ENCODE measurements at places on chromosomes 16 and 17.
A peak's percentile ranks its signal among the peaks of the same experiment; 100 is the strongest.

GRCh38 chr17:17841601-17842025 lies 4.8 kb upstream of the SREBF1 start:
- no peak for DNase-seq

- no peak for DNase-seq
Observed at GRCh38 chr17:17985555-17985954, 12.9 kb downstream of the DRC3 start.

DNA sequence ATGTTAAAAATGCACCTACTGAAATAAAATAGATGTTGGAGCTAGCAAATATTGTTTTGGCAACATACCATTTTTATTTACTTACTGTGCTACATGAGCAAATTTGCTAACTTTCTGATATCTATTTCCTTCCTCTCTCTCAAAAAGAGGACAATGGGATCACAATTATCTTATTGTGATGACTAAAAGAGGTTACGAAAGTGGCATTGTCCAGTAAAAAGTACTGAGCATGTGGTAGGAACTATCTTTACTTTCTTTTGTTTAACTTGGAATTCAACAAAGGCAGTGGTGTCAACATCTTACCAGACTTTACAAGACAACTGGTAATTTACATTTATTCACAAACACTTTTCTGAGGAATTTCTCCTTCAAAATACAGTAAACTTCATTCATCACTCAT lies 1542.6 kb upstream of the CDH8 start:
- no peak for DNase-seq

GRCh38 chr16:73404001-73404400 lies 356.1 kb upstream of the ZFHX3 start:
- no peak for DNase-seq

- DNase-seq = no peak
Observed at GRCh38 chr17:20935740-20936139, 107.1 kb downstream of the USP22 start.

GRCh38 chr16:69483611-69484010 lies 59.2 kb downstream of the CYB5B start:
- DNase-seq = no peak

GRCh38 chr16:11674818-11675560 lies 6.7 kb downstream of the SNN start:
- no peak for DNase-seq

GRCh38 chr17:81027038-81027437 lies 7.9 kb upstream of the BAIAP2 start:
- DNase-seq = no peak

- no peak for DNase-seq
Observed at GRCh38 chr17:75124041-75124818, 7.3 kb downstream of the NT5C start.

DNA sequence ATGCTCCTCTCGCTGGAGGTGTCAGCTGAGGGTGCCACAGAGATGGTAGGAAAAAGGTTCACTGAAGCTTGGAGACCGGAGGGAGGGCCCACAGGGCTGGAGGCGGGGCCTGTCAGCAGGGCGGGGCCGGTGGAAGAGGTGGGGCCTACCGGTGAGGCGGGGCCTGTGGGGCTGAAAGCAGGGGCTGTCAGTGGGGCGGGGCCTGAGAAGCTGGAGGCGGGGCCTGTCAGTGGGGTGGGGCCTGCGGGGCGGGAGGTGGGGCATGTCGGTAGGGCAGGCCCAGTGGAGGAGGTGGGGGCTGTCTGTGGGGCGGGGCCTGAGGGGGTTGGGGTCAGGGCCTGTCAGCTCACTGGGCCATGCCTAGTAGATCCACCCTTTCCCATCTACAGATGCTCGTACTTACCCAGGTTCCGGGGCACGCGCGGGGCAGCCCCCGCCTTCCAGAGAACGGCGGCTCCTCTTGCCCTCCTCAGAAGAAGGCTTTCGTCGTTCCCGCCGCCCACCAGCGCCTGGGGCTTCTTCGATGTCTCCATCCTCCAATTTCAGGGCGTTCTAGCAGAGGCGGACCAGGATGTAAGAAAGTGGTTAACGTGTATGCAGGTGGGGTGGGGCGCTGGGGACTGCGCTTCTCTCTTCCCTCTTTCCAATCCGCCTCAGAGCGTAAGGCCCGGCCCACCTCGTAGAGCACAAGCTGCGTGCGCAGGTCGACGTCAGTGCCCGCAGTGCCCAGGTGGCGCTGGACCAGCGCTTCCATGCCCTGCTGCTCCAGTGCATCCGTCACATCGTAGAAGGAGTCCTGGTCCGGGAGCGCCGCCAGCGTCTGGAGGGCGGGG lies 9.8 kb downstream of the TMEM208 start:
- DNase-seq = no peak

DNA sequence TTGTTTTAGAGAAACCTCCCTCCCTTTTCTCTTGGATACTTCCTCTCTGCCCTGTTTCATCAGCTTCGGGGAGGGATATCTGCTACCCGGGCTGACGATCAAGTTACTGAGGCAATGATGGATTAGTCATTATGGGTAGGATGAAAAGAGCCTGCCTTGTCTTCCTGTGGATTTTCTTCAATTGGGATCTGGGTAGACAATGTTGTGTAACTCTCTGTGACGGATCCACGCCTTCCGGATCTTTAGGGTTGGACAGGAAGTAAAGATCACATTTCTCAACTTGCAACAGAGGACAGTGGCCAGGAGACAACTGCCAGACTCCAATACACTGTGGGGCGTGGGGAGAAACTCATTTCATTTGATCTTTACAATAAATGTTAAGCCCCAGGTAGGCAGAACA lies 11.3 kb upstream of the CHST6 start:
- no peak for DNase-seq

- no peak for DNase-seq
Observed at GRCh38 chr16:74999609-75000480, 1.0 kb downstream of the ZNRF1 start.

GRCh38 chr17:42809250-42809649 lies 10.6 kb downstream of the CNTD1 start:
- no peak for DNase-seq

- DNase-seq = no peak
Observed at GRCh38 chr16:626787-627453, 3.9 kb upstream of the WFIKKN1 start.

- DNase-seq = no peak
Observed at GRCh38 chr17:7557775-7558543, 591 bp upstream of the TNFSF13 start.

DNA sequence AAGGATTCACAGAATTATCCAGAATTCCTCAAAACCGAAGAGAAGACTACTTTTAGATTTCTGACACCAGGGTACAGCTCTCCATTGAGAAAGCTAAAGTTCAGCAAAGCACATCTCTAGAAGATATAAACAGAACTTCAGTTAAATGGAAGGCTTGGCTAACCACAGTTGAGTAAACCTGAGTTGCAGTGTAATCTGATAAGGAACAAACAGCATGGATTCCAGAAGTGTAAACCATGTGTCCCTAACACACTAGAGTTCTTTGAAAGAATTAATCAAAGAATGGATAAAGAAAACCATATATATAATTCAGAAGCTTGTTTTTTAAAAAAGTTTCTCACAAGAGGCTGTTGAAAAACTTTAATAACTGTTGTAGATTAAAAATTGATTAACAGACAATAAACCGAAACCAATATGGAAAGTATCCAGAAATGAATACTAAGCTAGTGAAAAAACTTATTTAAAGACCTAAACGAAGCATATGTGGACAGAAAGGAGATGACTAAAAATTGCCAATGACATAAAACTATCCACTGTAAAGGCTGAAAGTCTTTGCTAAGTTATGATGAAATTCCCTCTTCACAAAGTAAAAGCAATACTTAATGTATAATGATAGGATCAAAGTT lies 4.3 kb downstream of the RNF43 start:
- DNase-seq = no peak

- no peak for DNase-seq
Observed at GRCh38 chr17:78379131-78379491, 662 bp downstream of the PGS1 start.

GRCh38 chr16:82157836-82158235 lies 12.2 kb downstream of the MPHOSPH6 start:
- no peak for DNase-seq

- no peak for DNase-seq
Observed at GRCh38 chr17:1617620-1618174, 10.9 kb downstream of the SLC43A2 start.

GRCh38 chr17:80319999-80320344 lies 59.3 kb downstream of the RNF213 start:
- no peak for DNase-seq

DNA sequence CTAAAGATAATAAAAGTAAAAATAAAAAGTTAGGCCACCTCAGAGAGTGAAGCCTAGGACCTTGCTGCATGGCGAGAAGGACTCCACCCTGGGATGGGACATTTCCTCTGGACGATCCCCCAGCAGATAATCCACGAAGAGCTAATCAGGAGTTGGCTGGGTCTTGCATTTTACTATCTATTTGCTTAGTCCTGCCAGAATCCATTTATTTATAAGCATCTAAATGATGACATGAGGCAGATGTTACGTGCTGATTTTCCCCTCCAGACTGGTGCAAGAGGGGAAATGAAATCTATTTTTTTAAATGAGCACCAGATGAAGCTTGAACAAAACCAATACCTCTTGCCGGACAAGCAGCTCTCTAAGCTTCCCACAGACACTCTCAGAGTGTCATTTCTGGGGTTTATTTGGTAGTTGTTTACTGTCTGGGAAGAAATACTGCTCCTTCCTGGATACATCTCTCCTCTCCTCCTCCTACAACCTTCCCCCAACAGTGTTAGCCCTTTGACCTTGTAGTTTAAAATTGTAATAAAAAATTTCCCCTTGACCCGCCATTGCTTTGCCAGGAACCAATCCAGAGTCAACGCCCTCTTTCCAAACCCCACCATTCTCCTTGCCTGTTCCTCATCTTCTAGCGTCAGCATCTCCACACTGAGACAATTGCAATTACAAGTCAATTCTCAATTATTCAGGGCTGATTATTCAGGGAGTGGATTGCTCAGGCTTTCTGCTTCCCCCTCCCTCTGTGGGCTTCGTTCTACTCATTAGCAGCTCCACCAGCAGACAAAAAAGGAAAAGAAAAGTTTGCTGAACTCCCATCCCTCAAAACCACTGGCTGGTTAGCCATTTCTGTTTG lies 63.0 kb downstream of the GSG1L start:
- no peak for DNase-seq

DNA sequence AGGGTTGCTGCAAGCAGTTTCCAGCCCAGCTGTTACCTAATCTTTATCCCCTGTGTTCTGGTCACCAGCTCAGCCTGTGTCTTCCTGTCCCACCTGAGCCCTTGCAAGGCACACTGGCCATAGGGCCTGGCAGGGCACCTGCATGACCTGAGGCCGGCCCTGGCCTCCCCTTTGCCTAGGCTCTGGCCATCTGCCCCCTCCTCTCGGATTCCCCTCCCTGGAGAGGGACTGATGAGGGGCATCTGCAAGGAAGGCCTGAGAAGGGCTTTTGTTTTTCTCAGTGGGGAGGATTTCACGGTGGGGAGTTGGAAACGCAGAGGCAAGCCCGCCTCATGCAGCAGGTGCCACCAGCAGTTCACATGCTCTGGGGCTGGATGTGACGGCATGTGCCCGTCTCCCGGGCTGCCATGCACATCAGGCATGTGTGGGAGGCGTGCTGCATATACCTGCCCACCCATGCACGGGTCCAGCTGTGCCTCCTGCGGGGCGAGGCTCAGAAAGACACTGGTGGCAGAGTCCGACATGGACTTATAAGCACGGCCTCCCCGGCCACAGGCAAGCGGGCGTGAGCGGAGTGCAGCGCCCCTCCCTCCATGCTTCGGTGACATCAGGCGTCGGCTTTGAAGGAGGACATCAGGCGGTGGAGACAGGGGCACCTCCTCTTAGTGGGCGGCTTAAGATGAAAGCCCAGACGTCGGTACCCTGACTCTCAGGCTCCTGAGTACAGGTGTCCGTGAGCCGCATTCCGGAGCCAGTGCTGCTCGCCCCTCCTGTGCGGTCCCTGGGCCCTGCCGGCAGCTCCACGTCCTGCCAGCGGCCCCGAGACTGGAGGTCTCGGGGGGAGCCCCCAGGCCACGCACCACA lies 16.5 kb downstream of the ASPSCR1 start:
- DNase-seq = no peak

GRCh38 chr17:77509089-77509488 lies 368.3 kb downstream of the SEC14L1 start:
- no peak for DNase-seq

DNA sequence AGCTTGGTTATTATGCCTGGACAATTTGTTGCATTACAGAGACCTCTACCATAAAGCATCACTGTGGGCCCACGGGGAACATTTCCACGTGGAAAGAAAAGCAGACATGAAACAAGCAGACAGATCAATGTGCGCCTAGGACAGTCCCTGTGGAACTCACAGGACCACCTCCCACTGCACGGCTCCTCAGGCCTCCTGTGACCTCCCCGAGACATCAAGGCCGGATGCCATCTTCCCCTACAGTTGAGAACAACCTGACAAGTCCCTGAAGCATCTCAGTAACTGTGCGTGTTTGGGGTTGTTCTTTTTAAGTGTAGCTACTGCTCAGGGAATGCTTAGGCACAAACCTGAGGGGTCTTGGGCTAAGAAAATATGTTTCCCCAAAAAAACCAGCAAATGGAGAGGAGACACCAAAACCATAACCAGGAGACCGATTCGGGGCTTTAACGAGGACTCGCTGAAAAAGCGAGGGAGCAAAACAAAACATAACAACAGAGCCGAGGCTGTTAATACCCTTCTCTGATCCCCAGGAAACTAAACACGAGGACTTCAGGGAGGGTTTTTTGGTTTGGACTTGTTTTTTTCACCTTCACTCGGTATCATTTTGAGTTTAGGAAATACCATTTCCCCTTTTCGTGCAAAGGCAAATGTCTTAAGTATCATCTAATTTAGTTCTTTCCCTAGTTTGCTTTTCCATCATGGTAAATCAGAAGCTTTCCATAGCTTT lies 87.1 kb downstream of the CYTH1 start:
- no peak for DNase-seq

GRCh38 chr16:53372992-53373871 lies 61.0 kb upstream of the RBL2 start:
- peak; percentile 20 for DNase-seq

GRCh38 chr16:73549984-73550631 lies 502.2 kb upstream of the ZFHX3 start:
- DNase-seq = no peak

DNA sequence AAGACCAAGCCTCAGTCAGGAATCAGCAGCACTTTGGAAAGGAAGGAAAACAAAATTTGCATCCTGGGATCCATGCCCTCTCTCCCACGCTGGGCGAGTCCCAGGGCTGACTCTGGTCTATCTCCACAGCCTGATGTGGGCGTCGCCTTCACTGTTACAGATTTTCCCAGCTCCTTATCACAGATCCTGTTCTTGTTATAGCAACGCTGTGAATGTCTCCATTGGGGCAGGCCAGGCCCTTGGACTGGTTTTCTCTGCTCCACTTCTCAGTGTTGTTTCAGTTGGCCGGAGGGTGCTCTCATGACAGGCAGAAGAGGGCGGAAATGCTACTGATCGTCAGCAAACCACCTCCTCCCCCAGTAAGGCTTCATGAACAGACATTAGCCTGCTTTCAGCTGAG lies 127.9 kb upstream of the CDH11 start:
- DNase-seq = no peak

DNA sequence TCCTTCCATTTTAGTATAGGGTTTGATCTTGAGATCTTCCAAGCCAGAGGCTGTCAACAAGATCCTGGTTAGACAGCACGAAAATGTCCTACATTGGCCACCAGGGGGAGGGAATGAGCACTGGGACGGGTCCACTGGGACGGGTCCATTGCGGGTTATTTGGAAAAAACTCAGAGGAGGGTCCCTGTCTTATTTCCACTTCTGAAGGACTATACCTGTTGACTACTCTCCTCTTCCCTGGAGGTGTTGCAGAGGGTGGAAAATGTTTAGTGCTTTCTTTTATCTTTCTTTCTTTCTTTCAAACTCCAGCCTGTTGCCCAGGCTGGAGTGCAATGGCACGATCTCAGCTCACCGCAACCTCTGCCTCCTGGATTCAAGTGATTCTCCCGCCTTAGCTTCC lies 2.5 kb downstream of the TTLL6 start:
- DNase-seq = no peak

All from right renal pelvis (tissue), 4 donors.